ENCODE measurements at places on chromosomes 16 and 17.

- no peak for DNase-seq
Observed at GRCh38 chr16:70678898-70679670, 6.8 kb downstream of the MTSS2 start.

- DNase-seq = no peak
Observed at GRCh38 chr17:74217888-74218287, 4.5 kb downstream of the TTYH2 start.

GRCh38 chr17:27239584-27239983 is 54.3 kb upstream of the WSB1 start:
- DNase-seq = no peak

DNA sequence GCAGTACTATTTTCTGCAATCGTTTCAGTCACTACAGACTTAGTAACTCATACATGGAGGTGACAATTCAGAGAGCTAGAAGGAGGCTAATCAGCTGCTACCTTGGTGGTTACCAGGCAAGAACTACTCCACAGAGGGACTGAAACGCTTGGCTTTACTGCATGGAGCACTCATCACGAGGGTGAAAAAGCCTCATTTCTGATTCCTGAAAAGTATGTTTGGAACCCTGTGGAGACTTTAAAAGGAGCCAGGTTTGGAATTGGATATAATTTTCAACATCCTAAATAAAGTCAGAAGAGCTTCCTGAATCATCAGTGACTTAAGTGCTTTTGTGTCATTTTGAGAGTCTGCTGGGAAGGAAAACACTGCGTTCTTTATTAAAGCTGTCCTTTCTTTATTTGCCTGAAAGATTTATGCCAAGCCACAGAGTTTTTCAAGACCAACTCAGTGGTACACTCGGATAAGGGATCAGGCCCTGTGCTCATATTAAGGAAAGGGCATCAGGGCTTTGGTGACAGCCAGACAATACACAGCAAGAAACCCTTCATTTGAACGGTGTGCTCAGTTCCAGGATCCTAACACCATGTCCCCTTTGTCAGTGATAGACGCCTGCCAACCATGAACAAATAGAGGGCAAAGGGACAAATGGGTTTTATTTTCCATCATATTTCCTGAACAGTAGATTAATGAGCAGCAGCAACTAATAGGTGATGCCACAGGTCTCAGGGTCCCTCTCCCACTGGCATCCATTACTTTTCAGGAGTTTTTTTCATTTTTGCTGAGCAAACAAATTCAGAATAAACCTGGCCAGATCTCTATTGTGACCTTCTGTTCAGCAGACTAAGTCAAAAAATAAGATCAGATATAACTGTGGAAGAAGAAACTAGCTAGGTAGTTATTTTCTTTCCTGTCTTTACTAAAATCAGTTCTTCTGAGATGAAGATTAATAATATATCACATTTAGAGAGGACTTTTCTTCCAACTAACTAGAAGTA is 80.5 kb upstream of the CLEC18B start:
- DNase-seq = no peak

DNA sequence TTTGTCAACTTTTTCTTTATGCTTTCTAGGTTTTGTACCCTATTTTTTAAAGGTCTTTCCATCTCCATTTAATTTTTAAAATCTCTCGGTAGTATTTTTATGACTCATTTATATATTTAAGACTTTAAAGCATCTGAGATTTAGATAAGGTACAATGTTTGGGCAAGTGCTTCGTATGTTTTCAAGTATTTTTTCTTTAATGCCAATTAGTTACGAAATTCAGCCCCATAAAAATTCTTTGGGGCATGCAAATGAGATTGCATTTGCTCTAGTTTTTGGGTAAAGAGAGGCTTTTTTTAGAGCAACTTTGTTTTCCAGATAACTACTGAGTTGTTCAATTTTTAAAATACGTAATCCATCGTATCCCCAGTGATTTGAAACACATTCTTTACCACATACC is 65.3 kb upstream of the CRHR1 start:
- DNase-seq = no peak

DNA sequence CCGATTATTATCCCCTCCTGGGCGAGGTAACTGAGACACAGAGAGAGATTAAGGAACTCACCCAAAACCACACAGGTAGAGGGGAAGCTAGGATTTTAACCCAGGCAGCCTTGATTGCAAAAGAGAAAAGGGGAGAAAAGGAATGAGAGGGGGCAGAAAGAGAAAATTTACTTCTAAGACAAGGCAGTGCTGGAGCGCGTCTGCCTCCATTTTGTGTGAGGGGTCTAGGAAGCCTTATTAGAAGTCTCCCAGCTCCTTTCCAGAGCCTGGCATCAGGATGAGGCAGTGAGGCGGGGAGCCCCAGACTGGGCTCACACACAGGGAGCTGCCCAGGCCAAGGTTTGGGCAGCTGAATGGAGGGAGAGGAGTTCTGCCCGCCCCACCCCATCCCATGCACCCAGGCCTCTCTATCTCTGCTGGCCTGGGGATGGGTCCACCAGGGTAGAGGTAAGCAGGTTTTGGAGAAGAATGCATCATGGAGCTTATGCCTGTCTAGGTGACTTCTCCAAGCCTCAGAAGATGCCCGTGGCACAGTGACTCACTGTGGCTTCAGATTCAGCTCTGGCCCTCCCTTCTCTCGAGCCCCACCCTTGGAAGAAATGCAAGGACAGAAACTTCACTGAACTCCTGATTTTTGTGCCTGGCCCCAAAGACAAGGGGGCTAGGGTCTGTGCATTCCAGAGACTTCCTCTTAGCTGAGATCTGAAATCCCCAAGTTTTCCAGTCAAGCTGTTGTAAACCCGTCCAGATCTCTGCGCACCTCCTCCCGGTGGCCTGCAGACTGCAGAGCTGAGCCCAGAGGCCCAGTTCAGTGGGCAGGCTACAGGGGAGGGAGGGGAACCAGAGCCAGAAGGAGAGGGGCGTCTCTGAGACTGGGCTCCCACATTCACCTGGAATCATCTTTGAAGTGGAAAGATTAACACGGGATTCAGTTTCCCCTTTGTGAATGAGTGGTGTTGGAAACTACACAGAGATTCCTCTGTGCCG is 95.1 kb upstream of the CDH5 start:
- DNase-seq = no peak

DNA sequence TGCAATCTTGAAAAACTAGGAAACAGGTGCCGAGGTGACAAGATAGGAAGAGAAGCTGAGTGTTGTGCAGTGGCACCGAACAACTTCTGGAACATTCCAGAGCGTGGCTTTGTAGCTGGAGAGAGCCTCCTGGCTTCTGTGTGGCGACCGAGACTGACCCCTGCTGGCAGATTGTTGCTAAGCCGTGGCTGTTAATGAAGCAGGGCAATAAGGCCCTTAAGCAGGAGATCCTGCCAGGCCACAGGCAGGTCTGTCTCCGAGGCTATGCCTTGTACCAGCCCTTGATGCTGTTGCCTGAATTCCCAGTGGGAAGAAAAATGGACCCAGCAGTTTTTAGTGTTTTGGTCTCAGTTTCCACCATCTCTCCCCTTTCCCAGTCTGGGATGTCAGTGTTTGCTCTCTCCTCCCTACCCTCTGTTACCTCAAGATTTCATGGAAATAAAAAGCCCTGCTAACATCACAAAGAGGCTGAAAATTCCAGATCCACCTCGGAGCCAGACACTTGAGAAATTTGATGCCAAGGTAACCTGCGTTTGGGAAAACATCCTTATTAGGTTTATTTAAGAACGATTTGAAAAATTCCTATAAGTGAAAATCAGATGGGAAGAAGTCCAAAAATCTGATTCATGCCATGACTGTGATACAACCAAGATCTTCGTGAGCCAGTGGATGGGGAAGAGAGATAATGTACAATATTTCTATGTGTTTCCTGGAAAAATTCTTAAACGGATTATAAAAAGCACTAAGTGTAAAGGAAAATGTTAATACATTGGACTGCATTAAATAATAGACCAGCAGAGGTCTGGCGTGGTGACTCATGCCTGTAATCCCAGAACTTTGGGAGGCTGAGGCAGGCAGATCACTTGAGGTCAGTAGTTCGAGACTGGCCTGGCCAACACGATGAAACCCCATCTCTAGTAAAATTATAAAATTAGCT is 265.1 kb downstream of the PRKCA start:
- DNase-seq = peak; percentile 65

- DNase-seq = no peak
Observed at GRCh38 chr17:69997332-69997731, 77.7 kb upstream of the KCNJ16 start.

GRCh38 chr17:34716291-34716690 is 136.9 kb downstream of the TMEM132E start:
- no peak for DNase-seq

- DNase-seq = no peak
Observed at GRCh38 chr16:54817432-54817831, 113.2 kb upstream of the IRX5 start.

DNA sequence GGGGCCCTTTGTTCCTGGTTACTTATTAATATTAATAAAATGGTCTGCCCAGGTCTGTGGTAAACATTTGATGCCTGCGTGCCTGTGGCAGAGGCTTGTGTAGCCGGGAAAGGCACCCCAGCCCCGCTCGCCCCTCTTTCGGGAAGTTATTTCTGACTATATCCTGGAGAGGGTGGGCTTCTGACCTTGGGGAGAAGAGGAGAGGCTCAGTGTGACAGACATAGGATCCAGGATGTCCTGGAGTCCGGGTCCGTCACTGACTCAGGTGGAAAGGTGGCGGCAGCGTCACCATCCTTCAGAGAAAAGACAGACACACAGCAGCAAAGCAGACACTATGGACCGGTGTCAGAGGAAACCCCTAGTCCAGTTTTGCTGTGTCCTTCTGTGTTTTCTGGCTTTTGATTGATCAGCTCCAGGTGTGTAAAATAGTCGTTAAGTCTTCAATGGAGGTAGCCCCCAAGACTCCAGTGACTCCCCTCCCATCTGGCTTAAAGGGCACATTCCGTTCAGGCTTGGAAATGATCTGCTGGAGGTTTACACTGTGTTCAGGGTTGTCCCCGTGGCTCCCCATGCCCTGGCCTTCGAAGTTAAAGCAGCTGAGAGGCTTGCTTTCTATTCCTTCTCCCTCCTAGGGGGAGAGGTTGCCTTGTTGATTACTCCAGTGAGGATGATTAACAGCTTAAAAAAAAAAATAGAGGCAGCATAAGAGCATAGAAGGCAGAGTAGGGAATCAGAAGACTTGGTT is 81.6 kb downstream of the CCDC182 start:
- DNase-seq = no peak

- no peak for DNase-seq
Observed at GRCh38 chr16:85524365-85524629, 88.8 kb upstream of the GSE1 start.

GRCh38 chr17:61235001-61235826 is 164.4 kb upstream of the TBX2 start:
- no peak for DNase-seq

DNA sequence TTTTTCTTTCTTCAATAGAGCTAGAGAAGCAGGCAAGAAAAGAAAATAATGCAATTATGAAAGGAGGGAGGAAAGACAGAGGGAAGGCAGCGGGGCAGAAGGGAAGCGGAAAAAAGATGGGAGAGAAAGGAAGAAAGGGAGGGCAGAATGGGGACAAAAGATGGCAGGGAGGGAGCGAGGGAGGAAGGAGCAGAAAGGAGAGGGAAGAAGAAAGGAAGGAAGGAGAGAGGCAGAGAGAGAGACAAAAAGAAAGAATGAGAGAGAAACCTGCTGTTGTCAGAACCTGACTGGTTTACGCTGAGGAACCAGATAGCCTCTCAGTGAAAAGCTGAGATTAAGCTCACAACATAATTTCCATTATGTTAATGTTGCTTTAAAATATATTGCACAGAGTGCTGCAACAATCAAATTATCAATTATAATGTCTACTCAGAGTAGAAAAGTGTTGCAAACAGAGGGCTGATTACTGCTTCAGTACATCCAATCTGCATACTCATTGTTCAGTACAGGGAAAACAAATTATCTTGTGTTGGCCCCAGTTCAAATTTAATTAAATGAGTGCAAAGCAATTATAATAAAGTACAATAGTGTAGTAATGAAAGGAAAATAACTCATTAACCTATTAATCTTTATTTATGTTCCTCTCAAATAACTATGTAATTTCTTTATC is 32.0 kb upstream of the TOX3 start:
- no peak for DNase-seq

GRCh38 chr16:69169051-69169450 is 17.9 kb upstream of the SNTB2 start:
- no peak for DNase-seq

DNA sequence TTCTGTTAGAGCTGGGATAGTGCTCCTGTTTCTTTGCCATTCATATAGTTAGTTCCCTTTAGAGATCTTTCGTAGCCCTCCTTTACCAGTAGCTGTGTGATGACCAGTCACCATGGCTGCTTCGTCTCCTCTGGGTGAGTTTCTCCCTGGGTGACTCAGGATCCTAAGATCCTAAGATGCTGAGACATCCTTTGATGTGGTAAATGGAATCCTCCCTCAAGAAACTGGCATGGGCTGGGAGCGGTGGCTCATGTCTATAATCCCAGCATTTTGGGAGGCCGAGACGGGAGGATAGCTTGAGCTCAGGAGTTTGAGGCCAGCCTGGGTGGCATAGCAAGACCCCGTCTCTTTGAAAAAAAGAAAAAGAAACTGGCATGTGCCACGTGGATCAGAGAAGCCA is 5.9 kb downstream of the PHAF1 start:
- DNase-seq = no peak

DNA sequence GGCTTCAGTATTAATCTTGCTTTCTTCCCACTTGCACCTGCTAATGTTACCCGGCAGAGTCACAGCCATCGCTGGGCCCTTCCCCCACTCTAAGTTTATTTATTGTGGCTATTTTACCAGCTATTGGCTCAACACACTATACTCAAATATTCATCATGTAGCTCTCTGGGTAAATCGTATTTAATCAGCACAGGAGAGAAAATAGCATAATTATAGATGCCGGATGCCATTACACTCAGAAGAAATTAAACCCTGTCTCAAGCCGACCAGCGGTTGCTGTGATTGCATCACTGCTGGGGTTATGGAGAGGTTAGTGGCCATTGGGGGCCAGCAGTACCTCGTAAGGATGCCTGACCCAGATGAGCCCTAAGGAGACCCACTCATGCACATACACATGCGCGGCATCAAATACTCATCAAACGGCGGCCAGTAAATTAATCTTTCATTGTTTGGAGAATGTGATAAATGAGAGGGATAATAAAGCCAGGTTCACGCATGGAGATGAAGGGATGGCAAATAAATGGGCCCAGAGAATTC is 269.5 kb upstream of the ZFHX3 start:
- no peak for DNase-seq
